ENCODE measurements at places on chromosomes 11 and 22. TPM values are rescaled to one million over a fixed set of nuclear protein-coding genes. Genes with fewer than 3 reads are reported as not detected.

DNA sequence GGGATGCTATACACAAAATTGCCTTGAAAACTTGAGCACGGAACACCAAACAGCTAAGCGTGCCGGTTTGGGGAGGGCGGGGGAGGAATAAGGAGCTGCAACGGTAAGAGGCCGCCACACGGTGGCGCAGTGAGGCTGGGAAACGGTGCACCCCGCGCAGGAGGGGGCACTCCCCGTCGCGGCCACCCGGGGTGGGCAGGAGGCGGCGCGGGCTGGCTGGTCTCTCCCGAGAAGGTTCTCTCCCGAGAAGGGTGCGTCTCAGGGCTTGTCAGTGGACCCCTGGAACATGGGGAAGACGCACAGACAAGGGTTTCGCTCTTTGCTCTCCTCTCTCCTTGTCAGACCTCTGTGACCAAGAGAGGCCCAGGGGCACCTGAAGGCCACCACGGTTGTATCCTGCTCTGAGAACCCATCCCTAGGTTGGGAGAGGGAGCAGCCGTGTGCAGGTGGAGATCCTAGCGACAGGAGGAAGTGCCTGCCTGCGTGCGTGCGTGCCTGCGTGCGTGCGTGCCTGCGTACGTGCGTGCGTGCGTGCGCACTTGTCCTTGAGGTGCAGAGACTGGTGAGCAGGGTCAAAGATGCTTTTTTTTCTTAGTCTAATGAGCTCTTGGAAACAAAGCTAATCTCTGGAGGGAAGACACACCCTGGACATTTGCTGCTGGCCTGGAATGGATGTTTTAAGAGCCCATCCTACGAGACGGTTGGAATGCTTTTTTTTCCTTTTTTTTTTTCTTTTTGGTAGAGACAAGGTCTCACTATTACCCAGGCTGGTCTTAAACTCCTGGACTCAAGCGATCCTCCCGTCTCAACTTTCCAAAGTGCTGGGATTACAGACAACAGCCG lies 18.1 kb upstream of the JAM3 start:
- DNase-seq: peak; percentile 66

The TSPAN32 gene
- 6.8 TPM for total RNA-seq

DNA sequence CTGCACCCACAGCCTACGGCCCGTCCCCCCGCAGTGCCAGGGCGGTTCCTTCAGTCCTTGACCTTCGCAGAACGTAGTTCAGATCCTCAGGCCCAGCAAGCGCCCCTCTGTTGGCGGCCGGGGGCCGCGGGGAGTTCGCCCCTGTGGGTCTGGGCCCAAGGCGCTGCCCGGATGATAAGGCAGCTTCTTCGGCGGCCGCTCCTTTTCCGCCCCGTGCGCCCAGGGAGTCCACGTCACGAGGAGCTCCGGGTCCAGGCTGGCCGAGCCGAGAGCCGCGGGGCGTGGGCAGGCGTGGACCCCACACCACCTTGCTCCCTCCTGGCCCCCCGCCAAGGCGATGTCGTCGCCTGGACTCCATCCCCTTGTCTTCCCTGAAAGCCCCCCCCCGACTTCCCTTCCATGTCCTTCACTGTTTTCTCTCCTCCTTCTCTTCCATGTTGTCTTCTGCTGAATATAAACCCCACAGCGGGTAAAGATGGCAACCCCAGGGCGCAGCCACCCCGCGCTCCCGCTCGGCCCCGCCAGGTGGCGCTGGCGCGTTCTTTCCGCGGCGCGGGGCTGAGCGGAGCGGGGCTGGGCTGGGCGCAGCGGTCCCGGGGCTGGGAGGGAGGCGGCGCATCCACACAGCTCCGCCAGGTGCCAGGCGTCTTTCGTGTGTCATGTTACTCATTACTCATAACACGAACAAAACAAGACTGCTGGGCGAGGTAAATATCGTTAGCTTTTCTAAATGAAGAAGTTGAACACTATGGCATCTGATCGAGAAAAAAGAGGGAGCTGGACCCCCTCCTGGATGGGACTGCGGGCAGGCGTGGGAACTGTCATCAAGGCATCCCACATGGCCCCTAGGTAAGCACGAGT lies 321.0 kb downstream of the NTM start:
- DNase-seq: no peak

- no peak for DNase-seq
Measured at GRCh38 chr11:59189986-59190385, 18.1 kb downstream of the DTX4 start.

GRCh38 chr11:109423466-109424190 lies 1.6 kb downstream of the C11orf87 start:
- DNase-seq: no peak

The PANX3 gene
- total RNA-seq: not detected

DNA sequence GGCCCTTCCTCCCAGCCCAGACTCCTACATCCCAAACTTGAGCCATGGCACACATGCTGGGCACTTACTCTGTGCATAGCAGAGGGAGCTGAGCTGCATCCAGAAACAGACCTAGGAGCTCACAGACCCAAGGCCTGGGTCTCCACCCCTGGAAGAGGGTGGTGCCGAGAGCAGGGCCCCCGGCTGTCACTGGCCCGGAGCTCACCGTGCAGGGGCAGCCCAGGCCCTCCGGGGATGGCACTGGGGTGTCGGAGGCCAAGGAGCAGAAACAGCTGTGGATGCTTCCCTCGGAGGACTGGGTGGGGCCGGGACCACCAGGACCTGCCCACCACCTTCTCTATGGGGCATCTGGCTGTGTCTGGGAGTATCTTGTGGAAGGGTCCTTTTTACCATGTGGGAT lies 4.3 kb upstream of the APOBEC3A start:
- DNase-seq: no peak

- no peak for DNase-seq
Measured at GRCh38 chr11:66665369-66665768, 12.3 kb downstream of the RBM4B start.

The CCDC157 gene
- 1.8 TPM for total RNA-seq

The OR8G1 gene
- not detected for total RNA-seq

The SEPTIN5 gene
- total RNA-seq: not detected

The MRPL17 gene
- 34.2 TPM for total RNA-seq

The ELFN2 gene
- total RNA-seq: not detected

The PTPN5 gene
- total RNA-seq: not detected

The CBX7 gene
- total RNA-seq: 45.4 TPM

GRCh38 chr11:44577231-44577830 lies 11.9 kb downstream of the CD82 start:
- no peak for DNase-seq

DNA sequence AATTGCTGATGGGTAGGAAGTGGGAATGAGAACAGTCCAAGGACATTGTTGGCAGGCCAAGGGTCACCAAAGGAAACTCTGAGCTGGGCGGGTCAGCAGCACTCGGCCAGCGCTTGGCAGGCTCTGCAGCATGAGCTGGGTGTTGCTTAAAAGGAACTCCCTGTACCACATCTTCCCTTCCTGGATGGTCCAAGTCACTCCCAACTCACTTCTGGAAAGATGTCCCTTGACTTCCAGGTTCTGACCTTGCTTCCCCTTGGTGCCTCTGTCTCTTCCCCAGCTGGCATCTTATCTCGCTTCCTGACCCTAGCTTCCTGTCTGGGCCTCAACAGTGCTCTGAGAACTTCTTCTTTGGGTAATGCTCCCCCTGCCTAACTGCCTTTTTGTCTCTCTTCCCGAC lies 24.8 kb upstream of the SWAP70 start:
- DNase-seq: no peak

DNA sequence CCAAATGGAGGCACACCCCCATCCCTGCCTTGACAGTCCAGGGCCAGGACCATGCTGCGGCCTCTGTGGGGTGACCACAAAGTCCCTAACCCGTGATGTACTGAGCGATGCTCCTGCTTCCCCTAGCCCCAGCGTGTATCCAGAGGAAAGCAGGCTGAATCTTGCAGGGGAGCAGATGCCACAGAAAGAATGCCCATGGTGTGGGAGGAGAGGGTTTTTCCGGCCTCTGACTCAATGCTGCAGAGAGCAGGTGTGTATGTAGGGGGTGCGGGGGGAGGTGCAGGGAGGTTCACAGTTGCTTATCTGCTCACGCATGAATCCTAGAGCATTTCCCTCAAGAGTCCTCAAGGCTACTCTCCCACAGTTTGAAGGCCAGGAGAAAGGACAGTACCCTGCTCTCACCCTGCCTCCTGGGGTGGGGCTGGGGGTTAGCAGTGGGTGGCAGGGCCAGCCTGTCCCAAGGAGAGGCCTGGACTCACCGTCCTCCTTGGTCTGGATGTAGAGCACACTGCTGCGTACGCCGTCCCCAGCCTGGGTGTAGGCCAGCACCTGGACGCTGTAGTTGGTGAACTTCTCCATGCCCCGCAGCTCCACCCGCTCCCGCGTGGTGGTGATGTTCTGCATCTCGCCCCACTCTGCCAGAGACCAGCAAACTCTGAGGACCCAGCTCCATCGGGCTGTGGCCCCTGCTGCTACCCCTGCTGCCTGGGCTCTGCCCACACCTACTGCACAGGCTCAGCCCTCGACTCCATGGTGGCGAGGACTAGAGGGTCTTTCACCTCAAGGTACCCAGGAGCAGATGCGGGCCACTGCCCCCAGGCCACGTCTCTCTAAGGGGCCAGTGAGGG lies 130.8 kb downstream of the CEP164 start:
- no peak for DNase-seq

The CBLIF gene
- not detected for total RNA-seq

DNA sequence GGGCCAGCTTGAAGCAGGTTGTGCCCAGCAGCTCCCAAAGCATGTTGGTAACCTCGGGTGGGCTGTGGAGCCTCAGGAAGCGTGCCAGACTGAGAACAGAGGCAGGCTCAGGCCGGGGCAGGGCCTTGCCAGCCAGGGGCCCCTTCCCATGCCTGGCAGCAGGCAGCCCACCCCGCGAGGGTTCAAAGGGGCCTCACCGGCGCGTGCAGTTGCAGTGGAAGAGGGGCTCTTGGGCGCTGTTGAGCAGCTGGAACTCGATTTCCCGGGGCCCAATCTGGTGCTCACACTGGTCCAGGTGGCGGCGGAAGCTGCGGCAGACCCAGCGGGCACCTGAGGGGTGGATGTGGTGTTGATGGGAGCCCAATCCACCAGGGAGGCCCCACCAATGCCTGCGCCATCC lies 3.6 kb downstream of the PLA2G3 start:
- DNase-seq: no peak

- no peak for DNase-seq
Measured at GRCh38 chr11:83044958-83045712, 26.6 kb downstream of the RAB30 start.

The FOLH1 gene
- not detected for total RNA-seq

DNA sequence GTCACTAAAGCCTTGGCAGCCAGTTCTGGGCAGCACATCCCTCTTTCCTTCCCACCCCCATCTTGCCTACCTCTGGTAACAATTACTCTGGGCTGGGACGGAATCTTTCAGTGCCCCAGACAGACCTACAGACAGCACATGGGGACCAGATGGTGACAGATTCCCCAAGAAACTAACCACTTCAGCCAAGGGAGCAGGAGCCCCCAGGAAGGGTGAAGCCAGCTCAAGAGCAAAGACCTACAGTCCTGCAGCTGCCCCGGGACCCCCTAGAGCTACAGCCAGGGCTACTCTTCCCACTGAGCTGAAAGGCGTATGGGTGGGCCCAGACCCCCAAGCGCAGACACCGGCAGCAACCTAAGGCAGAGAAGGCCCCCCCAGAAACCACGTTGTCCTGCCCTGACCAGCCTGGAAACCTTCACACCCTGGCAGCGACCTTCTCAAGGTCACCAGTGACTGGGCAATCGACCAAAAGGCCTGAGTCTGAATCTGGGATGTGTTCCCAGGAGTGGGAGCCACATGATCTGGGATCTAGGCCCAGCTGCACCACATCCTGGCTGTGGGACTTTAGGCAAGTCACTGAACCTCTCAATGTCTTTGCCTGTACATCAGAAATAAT lies 65.8 kb downstream of the LRRC32 start:
- DNase-seq: no peak

- no peak for DNase-seq
Measured at GRCh38 chr11:9397746-9398680, 13.6 kb downstream of the IPO7 start.

The ACRV1 gene
- not detected for total RNA-seq

- no peak for DNase-seq
Measured at GRCh38 chr11:68191661-68192579, 21.2 kb downstream of the KMT5B start.

- DNase-seq: no peak
Measured at GRCh38 chr11:121244884-121245283, 47.7 kb upstream of the SC5D start.

DNA sequence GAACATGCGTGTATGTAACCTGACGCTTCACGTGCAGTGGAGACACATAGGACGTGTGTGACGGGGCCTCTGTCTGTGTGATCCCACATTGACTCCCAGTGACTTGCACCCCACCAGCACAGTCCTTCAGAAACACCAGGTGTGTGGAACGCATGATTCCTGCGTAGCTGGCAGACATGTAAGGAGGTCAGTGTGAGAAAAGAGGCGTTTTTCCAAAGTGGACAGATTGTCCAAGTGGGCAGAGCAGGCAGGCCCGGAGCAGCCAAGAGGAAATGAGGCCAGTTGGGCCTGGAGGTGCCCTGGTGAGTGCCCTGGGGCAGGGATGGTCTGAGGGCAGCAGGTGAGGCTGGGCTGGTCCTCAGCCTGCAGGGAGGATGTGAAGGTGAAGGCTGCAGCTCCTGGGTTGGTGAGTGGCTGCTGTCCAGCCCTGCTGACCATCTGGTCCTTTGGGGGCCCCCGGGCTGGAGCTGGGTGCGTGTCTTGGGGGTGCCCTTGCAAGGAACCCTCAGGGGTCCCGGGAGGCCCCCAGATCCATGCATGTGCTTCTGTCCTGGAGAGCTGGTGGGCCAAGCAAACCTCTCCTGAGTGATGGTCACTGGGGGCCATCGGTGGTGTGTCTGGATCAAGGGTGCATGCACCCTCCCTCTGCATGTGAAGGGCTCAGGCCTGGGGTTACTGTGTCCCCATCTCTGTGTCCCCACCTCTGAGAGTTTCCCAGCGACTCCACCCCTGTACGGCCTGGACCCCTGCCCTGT lies 26.6 kb downstream of the SHANK3 start:
- DNase-seq: no peak

DNA sequence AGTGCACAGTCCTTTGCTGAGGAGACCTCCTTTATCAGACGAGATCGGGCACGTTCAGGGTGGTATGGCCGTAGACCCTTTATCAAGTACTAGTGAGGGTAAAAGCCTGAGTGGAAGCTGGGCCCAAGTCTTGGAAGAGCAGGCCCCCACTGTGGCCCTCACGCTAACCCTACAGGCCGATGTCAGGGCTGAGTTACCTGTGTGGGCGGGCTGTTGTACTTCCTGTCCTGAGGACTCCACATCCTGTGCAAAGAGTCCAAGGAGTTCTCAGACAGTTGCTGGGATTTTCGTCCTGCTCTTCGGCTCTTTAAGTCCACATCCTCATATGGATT lies 34.9 kb downstream of the RPL27A start:
- DNase-seq: no peak

DNA sequence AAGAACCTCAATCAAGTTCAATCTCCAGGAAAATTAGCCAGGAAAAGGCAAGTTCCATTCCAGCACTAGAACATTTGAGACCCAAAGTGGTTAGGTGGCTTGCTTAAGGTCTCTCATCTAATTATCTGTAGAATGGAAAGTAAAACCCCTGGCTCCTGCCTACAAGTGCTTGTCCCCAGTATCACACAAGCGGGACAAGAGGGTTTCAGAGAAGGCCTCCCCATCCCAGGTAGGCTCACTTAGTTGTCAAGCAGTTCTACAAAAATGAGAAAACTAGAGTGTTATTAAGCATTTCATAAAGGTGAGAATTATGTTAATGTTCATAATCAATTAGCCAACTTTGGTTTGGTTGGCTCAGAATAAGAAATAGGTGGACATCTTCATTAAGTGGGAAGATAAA lies 5.5 kb downstream of the POU2AF1 start:
- DNase-seq: no peak

The ATP5MG gene
- total RNA-seq: 230 TPM

- no peak for DNase-seq
Measured at GRCh38 chr11:91825777-91826176, 398.8 kb upstream of the FAT3 start.

The MIOX gene
- 0.15 TPM for total RNA-seq
